ENCODE measurements at places on chromosomes 12 and 14. TPM values are rescaled to one million over a fixed set of nuclear protein-coding genes. Genes with fewer than 3 reads are reported as not detected.

DNA sequence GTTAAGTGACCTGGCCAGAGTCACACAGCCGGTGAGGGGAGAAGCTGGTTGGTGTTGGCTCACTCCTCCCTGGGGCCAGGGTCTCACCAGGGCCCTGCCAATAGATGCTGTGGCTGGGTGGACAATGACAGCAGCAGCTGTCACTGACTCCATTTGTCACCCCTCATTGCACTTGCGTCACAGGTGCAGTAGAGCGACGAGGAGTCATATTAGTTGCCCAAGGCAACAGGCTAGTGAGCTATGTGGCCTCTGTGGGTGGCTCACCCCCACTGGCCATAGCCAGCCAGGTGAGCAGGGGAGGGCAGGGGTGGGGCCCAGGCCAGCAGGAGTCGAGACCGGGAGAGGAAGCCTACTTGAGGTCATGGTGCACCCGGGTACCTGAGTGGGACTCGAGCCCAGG lies 9.7 kb downstream of the SLC25A47 start:
- no peak for DNase-seq

GRCh38 chr12:89880690-89881350 lies 172.2 kb upstream of the ATP2B1 start:
- peak; percentile 26 for DNase-seq

DNA sequence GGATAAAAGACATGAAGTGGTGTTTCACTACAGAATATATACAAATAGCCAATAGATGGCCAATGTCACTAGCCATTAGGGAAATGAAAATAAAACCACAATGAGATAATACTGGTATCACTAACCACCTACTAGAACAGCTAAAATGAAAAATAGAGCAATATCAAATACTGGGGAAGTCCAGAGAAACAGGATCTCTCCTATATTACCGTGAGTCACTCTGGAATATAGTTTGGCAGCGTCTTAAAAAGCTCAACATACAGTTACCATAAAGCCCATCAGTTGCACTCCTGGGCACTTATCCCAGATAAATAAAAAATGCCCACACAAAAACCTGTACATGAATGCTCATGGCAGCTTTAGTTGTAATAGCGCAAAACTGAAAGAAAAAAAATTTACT lies 101.7 kb downstream of the TMTC1 start:
- DNase-seq = no peak

GRCh38 chr12:111063295-111064026 lies 143.1 kb upstream of the MYL2 start:
- peak; percentile 13 for DNase-seq

GRCh38 chr12:108697905-108698304 lies 33.4 kb downstream of the CORO1C start:
- no peak for DNase-seq

- DNase-seq = no peak
These were observed 8.9 kb upstream of the METTL17 start for GRCh38 chr14:20980906-20981305.

DNA sequence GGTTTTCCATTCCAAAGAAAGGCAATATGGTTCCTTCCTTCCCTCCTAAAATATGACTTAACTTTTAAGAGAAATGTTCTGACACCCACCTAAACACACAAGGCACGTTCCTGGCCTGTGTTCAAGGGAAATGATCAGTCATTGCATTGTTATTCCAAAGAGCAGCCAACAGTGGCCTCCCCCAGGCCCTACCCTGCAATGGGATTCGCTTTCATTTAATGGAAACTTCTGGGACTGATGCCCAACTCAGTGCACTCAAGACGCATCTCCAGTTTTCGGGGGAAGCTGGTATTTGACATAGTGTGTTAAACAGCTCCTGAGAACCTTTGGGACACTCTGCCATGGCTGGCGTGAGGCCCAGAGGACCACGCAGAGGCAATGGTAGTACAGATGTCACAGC lies 65.9 kb downstream of the DDX51 start:
- peak; percentile 81 for DNase-seq

GRCh38 chr14:79699206-79699605 lies 512.1 kb downstream of the DIO2 start:
- no peak for DNase-seq

- DNase-seq = no peak
These were observed 49.8 kb downstream of the RIN3 start for GRCh38 chr14:92563359-92563758.

- DNase-seq = peak; percentile 7
These were observed 28.1 kb downstream of the ETNK1 start for GRCh38 chr12:22653075-22653474.

- DNase-seq = no peak
These were observed 4.3 kb downstream of the GPR132 start for GRCh38 chr14:105060751-105061427.

DNA sequence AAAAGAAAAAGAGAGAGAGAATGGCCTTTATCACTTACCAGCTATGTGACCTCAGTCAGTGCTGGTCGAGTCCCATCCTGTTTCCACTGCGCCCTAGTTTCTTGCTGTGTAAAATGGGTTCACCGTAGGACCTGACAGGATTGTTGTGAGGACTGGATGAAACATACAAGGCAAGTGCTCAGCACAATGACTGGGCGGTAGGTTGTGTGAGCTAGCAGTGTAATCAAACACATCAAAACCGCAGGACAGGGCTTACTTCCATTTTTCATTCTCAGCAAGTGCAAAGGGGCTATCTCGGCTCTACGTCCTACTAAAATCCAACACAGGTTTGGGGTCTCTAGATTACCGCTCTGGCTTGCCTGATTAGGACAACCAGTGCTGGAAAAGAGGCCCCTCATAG lies 36.4 kb upstream of the ATXN2 start:
- DNase-seq = no peak

GRCh38 chr14:52068615-52069306 lies at the start of gene NID2:
TSS of gene NID2 (minus strand) at chr14:52069059. CDS start at chr14:52068994, 65 bp downstream.
- DNase-seq = peak; percentile 92

- DNase-seq = peak; percentile 59
These were observed 193.6 kb upstream of the FAR2 start for GRCh38 chr12:28955491-28955890.

DNA sequence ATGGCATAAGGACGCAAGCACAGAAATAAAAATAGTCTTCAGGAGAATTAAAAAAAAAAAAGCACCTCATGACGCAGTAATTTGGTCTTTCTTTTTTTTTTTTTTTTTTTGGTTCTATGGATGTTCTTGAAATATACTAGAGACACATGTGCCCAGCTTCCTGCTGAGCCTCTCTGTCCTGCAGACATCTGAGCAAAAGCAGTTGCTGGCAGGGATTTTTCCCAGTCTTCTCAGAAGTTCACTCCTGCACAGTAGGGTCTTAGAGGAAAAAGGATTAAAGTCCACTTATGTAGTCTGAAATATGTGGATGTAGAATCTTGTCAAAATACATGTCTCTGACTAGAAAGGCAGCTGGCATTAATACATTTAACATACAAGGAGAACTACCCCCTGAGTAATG lies 1888.1 kb upstream of the SEL1L start:
- DNase-seq = no peak

DNA sequence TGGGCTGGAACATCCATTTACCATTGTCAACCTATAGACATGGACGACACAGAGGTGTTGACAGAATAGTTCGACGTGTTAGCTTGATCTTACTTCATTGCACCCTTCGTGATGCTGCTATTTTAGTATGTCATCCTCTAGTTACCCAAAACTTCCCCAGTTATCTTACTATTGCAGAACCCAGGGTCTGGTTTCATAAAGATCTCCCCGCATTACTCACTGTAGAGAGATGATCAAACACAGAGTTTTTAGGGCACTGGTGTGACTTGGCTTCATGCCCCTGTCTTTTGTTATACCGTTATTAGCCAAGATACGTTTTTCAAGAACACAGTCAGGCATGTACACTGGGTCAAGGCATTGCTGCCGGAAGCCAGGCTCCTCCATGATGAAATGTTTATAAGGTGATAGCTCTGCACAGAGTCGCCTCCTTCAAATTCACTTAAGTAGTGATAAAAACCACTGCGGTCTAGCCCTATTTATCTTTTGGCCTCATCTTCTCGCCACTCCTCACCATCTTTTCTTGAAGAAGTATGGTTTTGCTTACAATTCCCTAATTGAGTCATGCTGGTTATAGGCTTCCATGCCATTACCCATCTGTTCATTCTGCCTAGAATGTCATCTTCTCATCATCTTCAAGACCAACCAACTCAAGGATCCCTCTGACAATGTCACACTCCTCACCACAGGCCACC lies 1127.9 kb downstream of the VRK1 start:
- no peak for DNase-seq

- no peak for DNase-seq
These were observed 135.7 kb upstream of the SEL1L start for GRCh38 chr14:81669308-81669707.

- DNase-seq = no peak
These were observed 413.6 kb downstream of the GXYLT1 start for GRCh38 chr12:41731061-41731460.

- DNase-seq = no peak
These were observed 1372.1 kb upstream of the SEL1L start for GRCh38 chr14:82905762-82906161.

DNA sequence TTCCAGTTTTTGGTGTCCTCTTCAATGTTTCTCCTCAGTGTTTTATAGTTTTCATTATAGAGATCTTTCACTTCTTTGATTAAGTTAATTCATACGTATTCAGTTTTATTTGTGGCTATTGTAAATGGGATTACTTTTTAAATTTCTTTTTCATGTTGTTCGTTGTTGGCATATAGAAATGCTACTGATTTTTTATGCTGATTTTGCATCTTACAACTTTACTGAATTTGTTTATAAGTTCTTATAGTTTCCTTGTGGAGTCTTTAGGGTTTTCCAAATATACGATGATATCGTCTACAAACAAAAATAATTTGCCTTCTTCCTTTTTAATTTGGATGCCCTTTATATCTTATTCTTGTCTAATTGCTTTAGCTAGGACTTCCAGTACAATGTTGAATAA lies 9.7 kb upstream of the SDR9C7 start:
- no peak for DNase-seq

RABGGTA gene
- total RNA-seq = 15.4 TPM

SAMD15 gene
- 1.4 TPM for total RNA-seq

PAPOLA gene
- 56.7 TPM for total RNA-seq

SRRM4 gene
- total RNA-seq = not detected

BICDL1 gene
- 0.89 TPM for total RNA-seq

LRTM2 gene
- total RNA-seq = not detected

RASAL1 gene
- not detected for total RNA-seq

LMO3 gene
- total RNA-seq = not detected

MYH6 gene
- not detected for total RNA-seq

LRRK2 gene
- not detected for total RNA-seq
